Bronchial epithelial cell (primary cell): ENCODE measurements at places on chromosomes 16 and 17. TPM values are rescaled to one million over a fixed set of nuclear protein-coding genes. Genes with fewer than 3 reads are reported as not detected.

The CDH11 gene
- total RNA-seq, result 23.8 and 82.1 TPM in 2 replicates

The PYDC1 gene
- total RNA-seq, result not detected in 2 replicates

The DNAI2 gene
- total RNA-seq, result not detected in 2 replicates

The CLEC18C gene
- total RNA-seq, result 0.13 TPM in 1 of 2 replicates, not detected in the other

The SPATA32 gene
- under 0.01 TPM in 1 of 2 replicates, not detected in the other for total RNA-seq

The CDK3 gene
- 0.64 and 1.3 TPM in 2 replicates for total RNA-seq

The CBX8 gene
- 2.6 and 2.7 TPM in 2 replicates for total RNA-seq

The BAIAP2 gene
- total RNA-seq, result 48.7 and 60.3 TPM in 2 replicates

The KAT8 gene
- 34.1 and 54.5 TPM in 2 replicates for total RNA-seq
